ENCODE measurements at places on chromosomes 2 and 18.

DNA sequence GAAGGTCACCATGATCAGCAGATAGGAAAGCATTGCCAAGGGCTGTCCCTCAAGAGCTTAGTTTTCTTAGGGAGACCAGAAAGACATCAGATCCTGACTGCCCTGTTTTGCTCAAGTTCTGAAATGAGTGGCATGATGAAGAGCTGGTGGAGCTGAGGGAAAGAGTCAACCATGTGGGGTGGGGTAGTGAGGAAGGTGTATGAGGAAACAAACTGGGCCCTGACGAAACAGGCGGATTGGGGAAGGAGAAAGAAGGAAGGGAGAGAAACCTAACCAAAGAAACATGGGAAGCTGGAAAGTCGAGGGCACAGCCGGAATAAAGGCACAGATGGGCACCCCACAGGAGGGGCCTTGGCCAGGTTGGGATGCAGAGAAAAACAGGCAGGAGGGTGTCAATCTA is 8.0 kb downstream of the TGOLN2 start:
- DNase-seq = no peak
- peaks cover 53% of the 10 kb centered on the region for H3K36me3 ChIP-seq
- no peaks in the 10 kb centered on the region for H3K27me3 ChIP-seq
- no peak overlapping the region for H3K27ac ChIP-seq
- no peaks in the 10 kb centered on the region for H3K4me1 ChIP-seq

GRCh38 chr2:212488611-212489010 is 50.0 kb downstream of the ERBB4 start:
- H3K27ac ChIP-seq = no peak overlapping the region
- no peaks in the 10 kb centered on the region for H3K27me3 ChIP-seq
- no peaks in the 10 kb centered on the region for H3K36me3 ChIP-seq

DNA sequence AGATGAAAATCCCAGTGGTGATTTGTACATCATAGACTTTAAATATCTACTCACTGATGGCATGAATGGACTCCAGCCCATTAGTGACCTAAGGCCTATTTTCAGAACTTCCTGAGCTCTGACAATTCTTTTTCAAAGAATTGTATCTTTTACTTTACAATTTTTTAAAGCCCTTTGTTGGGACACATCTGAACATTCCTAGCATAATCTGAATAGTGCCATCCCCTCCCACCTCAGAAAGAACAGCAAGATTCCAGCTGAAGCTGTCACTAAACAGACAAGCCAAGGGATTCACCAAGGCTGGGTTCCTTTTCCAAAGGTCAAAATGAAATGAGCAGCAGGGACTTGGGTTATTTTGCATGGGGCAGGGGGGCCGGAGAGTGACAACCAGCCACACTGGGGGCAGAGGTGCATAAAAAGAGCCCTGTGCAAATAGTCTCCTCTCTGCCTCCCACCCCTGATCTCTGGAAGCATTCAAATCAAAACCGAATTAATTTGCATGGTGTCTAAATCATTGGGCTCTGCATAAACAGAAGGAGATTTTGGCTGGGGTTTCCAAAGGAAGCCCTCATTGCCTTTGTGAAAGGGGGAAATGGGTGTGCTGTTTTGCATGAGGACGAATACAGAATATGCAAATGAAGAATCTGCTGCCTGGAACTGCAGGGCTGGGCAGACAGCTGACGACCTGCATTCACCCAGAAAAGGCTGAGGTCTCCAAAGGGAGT is 17.2 kb downstream of the EPHA4 start:
- H3K27me3 ChIP-seq = no peaks in the 10 kb centered on the region
- DNase-seq = peak; percentile 45
- no peak overlapping the region for H3K4me3 ChIP-seq

DNA sequence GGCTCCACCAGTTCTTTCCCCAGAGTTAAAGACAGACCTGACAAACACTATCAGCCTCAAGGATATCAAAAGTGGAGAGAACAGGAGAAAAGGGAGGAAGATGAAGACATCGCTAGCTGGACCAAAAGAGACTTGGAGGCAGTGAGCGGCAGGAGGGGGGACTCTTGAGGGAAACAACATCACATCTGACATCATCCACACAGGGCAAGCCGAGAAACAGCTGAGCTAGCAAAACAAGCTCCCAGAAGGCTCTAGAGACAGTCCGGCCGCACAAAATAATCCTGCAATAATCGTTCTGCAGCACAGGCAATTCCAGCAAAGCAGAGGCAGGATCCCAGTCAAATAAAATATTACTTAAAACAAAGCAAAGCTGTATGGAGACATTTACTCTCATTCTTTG is 239.8 kb downstream of the EN1 start:
- H3K36me3 ChIP-seq = no peaks in the 10 kb centered on the region
- H3K4me1 ChIP-seq = no peaks in the 10 kb centered on the region
- no peak overlapping the region for H3K27ac ChIP-seq
- H3K4me3 ChIP-seq = no peak overlapping the region
- no peak for DNase-seq

DNA sequence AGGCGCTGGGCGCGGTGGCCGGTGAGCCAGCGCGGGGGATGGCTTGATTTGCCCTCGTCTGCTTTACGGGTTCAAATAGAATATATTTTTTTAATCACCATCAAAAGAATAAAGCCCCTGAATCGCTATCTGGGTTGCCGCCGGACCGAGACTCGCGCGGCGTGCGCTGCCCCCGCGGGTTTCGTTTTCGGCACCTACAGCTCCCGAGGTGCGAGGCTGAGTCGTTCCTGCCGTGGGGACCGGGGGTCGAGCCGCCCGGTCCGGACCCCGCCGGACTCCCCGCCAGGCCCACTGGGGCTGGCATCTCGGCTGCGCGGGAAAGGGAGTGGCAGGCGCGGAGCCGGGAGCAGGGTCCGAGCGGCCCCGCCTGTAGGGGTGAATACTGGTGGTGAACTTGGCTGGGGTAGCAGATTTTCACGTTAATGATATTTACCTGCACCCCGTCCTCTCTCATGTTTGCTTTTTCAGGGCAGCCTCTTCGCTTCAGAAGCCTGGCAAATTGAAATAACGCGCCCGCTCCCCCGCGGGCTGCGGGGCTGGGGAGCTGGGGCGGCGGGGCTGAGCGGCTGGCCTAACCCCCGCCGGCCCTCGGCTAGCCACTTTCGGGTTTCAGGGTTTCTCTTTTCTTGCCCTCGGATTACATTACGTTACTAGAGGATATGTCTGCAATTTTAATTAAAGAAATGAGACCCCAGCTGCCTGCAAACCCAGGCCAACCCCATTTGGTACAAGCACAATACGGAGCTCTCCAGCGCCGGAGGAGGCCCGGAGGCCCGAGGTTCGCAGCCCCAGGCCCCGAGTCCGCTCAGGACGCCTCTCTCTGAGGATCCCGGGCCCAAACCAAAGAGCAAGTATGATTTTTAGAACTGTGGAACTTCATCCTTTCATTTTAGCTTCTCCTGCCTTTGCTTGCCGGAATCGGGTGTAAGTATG is 1.7 kb upstream of the CELF4 start:
- no peak overlapping the region for H3K27ac ChIP-seq
- DNase-seq = no peak
- peak overlapping the region; percentile 17 for H3K4me3 ChIP-seq
- H3K27me3 ChIP-seq = peaks cover 33% of the 10 kb centered on the region

- H3K27me3 ChIP-seq = no peaks in the 10 kb centered on the region
- peak; percentile 24 for DNase-seq
Observed at GRCh38 chr2:23600346-23600745, 215.4 kb downstream of the KLHL29 start.

DNA sequence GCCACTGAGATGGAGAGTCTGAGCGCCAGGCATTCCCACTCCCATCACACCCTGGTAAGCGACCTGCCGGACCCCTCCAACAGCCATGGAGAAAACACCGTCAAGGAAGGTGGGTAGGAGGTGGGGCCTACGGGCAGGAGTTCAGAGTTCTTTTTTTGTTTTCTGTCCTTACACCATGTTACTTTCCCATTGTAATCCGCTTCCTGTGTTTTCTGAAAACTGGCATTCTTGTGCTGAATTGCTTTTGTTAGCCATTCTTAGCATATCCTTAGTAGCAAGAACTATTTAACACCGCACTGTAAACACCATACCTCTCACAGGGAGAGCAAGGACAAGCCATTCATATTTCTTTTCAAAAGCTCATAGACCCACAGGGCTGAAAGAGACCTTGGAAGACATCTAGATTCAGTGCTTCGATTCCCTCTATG is 46.2 kb downstream of the UNC80 start:
- H3K36me3 ChIP-seq = no peaks in the 10 kb centered on the region
- H3K4me1 ChIP-seq = no peaks in the 10 kb centered on the region
- DNase-seq = no peak
- no peak overlapping the region for H3K27ac ChIP-seq
- H3K27me3 ChIP-seq = no peaks in the 10 kb centered on the region

DNA sequence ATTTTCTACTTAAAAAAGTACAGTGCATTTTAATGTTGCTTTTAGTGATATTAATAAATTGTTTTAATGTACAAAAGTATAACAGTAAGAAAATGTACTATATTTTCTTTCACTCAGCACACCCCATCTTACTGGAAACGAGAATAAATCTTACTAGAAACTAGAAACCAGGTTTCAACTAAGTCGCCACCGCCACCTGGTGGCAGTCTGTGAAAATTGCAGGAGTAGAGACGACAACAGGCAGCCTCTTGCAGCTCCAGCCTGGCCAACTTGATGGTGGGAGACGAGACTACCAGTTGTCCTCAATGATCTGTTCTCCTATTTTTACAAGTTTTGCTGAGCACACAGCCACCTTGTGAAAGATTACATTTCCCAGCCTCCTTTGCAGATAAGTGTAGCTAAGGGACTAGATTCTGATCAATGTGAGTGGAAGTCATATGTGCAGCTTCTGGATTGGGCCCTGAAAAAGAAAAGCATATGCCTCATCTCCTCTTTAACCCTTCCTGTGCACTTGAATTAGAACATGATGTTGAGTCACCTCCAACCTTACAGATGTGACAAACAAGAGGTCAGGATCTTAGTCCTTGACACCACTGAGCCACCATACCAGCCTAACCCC is 8.7 kb downstream of the OTOF start:
- peak; percentile 14 for DNase-seq
- no peaks in the 10 kb centered on the region for H3K27me3 ChIP-seq
- H3K36me3 ChIP-seq = no peaks in the 10 kb centered on the region
- no peak overlapping the region for H3K27ac ChIP-seq
- H3K4me3 ChIP-seq = no peak overlapping the region
- H3K4me1 ChIP-seq = no peaks in the 10 kb centered on the region

GRCh38 chr2:176270100-176270750 is 983 bp downstream of the MTX2 start:
- peak overlapping the region; percentile 78 for H3K27ac ChIP-seq
- no peak for DNase-seq
- no peaks in the 10 kb centered on the region for H3K36me3 ChIP-seq
- H3K27me3 ChIP-seq = no peaks in the 10 kb centered on the region

DNA sequence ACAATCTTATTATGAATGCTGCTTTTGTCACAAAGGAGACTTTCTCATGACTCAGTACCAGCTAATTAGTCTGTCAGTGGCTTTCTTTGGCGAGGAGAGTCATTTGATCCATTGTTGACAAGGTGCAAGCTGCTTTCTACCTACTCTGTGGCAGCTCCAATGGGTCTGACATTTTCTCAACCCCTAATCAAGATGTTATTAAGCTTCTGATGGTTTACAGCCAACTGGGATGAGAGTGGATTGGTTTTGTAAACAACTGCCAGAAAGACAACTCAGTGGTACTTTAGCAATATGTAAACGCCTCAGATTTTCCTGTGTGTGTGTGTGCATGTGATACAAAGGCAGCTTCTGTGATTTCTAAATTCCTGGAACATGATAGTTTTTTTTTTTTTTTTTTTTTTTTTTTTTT is 8.2 kb upstream of the CLIP4 start:
- H3K27ac ChIP-seq = no peak overlapping the region
- H3K4me3 ChIP-seq = no peak overlapping the region
- H3K36me3 ChIP-seq = no peaks in the 10 kb centered on the region
- H3K4me1 ChIP-seq = peaks cover 12% of the 10 kb centered on the region

DNA sequence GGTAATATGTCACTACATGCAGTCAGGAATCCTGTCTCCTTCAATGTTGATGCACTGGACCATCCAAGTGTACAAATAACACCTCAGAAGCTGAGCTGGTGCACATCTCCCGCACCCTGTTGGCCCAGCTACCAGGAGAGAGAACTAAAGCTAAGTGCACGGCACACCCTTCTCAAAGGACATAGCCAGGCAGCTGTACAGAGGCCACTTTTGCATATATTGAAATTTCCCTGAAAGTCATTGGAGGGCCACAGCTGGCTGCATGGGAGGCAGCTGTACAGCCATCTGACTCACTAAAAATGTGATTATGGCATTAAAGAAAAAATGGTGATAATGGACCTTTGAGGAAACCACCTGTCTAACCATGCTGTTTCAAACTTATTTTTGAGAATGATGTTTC is 441.7 kb downstream of the CBLN2 start:
- H3K36me3 ChIP-seq = no peaks in the 10 kb centered on the region
- H3K27me3 ChIP-seq = no peaks in the 10 kb centered on the region
- H3K4me3 ChIP-seq = no peak overlapping the region
- no peak for DNase-seq

GRCh38 chr18:67428805-67429204 is 87.7 kb downstream of the DSEL start:
- H3K36me3 ChIP-seq = no peaks in the 10 kb centered on the region
- no peak overlapping the region for H3K4me3 ChIP-seq
- peak; percentile 67 for DNase-seq

DNA sequence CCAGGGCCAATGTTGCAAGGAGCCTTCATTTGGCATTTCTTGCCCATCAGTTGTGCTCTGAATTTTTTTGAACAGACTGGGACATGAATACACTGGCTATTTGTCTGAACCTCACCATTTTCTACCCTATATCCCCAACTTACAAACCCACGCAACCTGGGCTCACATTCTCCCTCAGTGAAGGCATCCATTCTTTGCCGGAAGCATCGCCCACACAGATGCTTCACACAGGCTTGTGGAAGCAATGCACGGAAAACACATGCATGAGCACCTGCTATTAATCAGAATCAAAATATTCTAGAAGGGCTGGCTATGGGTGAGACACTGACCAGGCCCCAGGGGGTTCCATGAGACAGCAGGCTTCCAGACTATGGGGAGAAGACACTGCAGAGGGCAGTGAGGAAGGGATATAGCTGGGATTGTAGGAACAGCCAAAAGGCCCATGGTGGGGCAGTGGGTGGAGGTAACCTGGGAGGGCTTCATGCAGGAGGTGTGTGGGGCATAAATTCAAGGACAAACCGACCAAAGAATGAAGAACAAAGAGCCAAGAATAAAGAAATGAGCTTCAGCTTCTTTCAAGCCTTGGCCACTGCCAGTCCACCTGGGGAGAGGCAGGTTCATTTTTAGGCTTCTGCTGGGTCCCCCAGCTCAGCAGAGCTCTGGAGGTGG is 261.5 kb downstream of the CELF4 start:
- H3K36me3 ChIP-seq = no peaks in the 10 kb centered on the region
- peaks cover 9% of the 10 kb centered on the region for H3K4me1 ChIP-seq
- DNase-seq = no peak
- no peak overlapping the region for H3K4me3 ChIP-seq
- H3K27ac ChIP-seq = no peak overlapping the region

DNA sequence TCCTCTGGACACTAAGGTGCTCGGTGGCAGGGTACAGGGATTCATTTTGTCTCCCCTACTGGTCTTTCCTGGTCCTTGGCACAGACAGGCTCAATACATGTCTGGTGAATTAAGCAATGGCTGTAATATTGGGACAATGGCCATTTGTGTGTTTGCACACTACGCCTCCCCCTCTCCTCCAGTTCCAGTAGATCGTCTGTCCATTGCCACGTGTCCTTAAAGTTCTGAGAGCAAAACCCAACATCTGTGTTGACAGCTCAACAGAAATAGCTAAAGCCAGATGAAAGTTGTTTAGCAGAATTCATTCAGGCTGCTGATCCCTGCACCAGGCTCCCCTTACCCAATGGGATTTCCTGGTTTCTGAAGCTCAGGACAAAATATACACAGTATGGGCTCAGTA is 9.0 kb upstream of the FABP1 start:
- no peak for DNase-seq
- no peaks in the 10 kb centered on the region for H3K36me3 ChIP-seq
- H3K4me3 ChIP-seq = no peak overlapping the region

- no peaks in the 10 kb centered on the region for H3K36me3 ChIP-seq
- H3K27me3 ChIP-seq = no peaks in the 10 kb centered on the region
- DNase-seq = no peak
Observed at GRCh38 chr2:194182888-194183287, 1474.1 kb upstream of the SLC39A10 start.
